Hypothalamus (tissue), 51 donors: ENCODE measurements at places on chromosomes 7 and 10.

DNA sequence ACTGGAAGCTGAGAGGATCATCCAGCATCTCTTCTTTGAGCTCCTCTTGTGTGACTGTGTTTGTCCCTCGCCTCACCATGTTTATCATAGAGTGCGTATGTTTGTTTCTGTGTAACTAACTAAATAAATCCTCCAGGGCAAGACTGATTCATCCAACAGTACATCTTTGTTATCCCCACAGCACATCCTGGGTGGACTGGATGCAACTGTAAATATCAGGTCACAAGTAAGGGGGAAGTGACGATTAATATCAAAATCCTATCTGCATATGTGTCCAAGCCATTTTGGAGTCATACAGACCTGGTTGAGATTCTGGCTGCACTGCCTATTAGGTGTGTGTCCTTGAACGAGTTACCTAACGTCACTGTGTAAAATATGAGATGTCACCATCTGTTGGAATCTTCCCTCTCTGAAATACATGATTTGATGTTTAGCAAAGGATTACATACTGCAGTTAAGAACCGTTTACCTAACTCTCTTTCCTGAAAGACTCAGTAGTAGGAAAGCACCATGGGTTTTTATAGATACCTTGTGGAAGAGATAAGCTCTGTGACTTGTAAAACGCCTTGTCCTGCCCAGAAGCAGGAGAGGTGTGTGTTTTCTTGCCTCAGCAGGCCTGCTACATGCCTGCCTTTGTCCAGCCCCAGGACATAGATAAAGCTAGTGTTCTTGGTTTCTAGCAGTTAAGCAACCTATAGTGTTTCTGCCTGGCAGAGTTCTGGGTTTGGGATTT lies 25.8 kb downstream of the WBP1L start:
- no peak for DNase-seq

- no peak for DNase-seq
Measured at GRCh38 chr7:2959828-2960599, 83.7 kb downstream of the CARD11 start.

- no peak for DNase-seq
Measured at GRCh38 chr7:126948664-126949063, 304.1 kb downstream of the GRM8 start.

- no peak for DNase-seq
Measured at GRCh38 chr7:34087892-34088891, 182.9 kb downstream of the BMPER start.

DNA sequence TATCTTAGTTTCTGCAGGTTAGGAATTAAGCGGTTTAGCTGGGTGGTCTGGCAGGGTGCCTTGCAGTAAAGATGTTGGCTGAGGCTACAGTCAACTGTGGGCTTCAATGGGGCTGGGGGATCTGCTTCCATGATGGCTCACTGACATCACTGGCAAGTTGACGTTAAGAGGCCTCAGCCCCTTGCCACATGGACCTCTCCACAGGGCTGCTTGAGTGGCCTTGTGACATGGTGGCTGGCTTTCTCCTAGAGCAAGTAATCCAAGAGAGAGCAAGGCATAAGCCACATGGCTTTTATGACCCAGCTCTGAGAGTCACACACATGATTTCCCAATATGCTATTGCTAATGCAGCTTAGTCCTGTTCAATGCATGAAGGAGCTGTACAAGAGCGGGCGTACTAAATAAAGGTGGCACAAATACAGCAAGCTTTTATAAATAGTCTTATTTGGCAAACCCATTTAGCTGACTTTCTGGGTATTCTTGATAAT lies 109.1 kb downstream of the SEPTIN7 start:
- DNase-seq: no peak
